ENCODE measurements at places on chromosomes 2 and 18.

GRCh38 chr2:65276609-65277008, 49.0 kb downstream of the ACTR2 start:
- no peak for DNase-seq

GRCh38 chr2:95026471-95027368, 1.2 kb downstream of the MAL start:
- DNase-seq, result no peak

DNA sequence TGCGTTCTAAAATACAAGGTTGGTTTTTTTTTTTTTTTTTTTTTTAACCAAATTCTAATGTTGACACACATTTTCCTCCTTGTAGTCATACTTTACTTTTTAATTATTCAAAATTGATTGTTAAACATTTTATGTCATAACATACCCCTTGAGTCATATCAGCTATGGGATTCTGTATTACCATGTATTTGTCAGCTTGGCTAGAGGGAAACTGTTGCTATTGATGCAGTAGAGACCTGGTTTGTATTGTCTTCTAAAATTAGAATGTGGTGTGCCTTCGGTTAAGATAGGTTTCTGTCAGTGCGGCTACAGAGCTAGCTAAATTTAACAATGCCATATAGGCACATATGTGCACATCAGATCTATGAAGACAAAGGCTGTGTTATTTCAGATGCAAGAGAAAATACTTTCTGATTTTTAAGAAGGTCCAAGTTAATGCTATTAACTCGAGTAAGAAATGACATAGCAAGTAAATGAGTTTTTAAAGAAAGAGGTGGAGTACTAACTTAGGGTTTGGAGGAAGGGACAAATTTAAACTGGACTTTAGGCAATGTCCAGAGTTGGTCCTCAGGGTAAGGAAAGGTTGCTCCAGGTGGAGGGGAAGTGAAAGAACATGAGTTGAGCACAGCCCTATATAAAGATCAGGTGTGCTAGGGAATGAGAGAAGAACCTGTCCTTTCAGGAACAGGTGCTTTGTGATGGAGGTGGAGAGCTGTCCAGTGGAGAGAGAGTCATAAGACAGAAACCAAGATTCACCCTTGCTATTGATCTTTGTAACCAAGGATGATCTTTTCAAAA, 152.3 kb downstream of the PRPF40A start:
- DNase-seq, result no peak

DNA sequence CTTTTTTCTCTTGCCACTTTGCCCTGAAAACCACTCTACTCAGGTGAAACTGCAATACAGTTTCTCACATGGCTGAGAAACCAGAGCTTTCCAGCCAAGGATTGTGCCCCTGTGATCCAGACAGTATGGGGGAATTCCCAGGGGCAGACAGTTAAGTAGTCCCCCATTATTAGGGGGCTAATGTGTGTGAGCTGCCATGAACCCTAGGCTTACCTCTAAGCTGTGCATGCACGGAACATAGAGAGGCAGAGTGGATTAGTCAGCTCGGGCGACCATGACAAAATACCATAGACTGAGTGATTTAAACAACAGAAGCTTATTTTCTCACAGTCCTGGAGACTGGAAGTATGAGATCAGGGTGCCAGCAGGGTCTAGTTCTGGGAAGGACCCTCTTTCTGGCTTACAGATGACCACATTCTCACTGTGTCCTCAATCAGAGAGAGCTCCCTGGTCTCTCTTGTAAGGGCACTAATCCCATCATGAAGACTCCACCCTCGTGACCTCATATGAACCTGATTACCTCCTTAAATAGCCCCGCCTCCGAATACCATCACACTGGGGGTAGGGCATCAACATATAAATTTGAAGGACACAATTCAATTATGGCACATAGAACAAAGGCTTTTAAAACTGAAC, 215.1 kb downstream of the EIPR1 start:
- no peak for DNase-seq

DNA sequence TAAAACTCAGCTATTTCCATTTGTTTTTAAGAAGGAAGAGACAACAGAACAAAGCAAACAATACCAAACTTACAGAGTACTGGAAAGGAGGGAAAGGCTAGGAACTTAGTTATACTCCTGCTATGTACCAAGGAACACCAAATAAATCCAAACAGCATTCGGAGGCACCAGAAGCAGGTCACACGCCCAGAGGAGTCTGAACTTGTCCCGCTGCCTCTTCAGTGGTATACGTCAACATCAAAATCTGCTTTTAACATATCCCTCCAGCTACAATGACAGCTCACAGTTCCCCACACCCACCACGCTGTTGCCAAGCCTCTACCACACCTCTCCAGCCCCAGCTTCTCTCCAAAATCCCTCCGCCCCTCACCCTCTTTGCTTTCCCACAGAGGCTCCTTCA, 17.3 kb downstream of the C2orf76 start:
- no peak for DNase-seq

GRCh38 chr2:28160986-28161425, 231.7 kb upstream of the FOSL2 start:
- no peak for DNase-seq

DNA sequence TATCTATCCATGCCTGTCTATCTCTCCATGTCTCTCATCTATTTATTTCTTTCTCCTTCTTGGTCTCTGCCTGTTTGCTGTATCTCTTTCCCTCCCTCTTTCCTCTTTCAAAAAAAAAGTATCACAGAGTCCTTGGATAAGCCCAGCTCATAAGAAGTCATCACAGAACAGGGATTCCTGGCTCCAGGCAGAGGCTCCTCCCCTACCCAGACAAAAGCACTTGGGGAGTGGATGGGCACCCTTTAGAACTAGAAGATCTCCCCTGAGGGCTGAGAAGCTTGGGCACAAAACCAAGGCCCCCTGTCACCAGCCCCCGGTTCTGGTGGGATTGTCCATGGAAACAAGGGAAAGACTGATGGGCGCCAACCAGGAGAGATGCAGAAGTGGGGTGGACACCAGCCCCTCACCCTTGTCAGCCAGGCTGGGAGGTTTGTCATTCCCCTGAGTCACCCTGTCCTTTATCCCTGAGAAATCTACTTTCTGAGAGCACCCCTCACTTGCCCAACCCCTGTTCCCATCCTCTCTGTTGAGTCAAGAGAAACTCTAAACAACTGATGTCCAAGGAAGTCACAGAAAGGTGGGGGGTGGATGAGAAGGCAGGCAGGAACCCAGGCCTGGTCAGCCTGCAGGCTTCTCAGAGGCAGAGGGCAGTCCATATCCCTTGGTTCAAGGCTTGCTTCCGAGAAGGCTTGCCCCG, 127.1 kb downstream of the TNS1 start:
- DNase-seq, result no peak
